ENCODE measurements at places on chromosomes 5 and 9. TPM values are rescaled to one million over a fixed set of nuclear protein-coding genes. Genes with fewer than 3 reads are reported as not detected.

DNA sequence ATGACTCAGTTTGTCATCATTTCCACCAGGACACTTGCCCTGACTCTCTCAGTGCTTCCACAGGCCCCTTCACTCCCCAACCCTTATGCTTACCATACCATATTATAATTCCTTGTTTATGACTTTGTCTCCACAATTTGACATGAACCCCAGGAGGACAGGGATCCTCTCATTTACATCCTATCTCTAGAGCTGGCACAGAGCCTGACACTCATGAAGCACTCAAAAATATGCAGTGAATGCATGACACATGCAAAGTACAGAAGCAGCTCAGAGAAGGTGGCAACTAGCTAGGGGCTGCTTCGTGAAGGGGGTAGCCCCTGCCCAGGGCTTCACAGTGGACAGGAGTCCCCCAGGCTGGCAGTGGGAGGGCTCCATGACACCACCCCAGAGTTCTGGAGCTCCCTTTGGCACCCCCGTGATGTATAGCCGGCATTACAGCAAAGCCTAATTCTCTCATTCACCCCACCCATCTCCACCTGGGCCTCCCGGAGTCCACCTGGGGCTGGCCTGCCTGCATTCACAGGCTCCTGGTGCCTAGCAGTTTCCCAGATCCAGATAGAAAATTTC, 112.0 kb upstream of the SPOCK1 start:
- H3K4me1 ChIP-seq = no peaks in the 10 kb centered on the region
- H3K36me3 ChIP-seq = no peaks in the 10 kb centered on the region
- no peak overlapping the region for H3K4me3 ChIP-seq
- H3K27ac ChIP-seq = no peak overlapping the region

DNA sequence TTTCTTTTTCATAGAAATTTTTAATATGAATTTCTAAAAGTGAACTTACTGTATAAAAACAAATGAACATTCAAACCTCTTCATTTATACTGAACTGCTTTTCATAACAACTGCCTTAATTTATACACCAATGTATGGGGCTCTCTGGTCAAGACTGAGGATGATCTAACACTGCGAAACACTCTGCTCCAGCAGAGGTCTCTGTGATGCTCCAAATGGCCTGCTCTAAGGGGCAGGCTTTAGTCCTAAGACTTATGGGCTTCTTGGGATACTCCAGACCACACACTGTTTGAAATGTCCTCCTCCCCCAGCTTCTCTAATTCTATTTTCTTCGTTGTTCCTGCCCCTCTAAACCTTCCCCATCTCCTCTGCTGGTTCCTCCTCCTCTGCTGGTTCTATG, 58.5 kb downstream of the LIFR start:
- H3K36me3 ChIP-seq = peaks cover 2% of the 10 kb centered on the region
- no peak overlapping the region for H3K4me3 ChIP-seq
- H3K27ac ChIP-seq = no peak overlapping the region
- H3K4me1 ChIP-seq = no peaks in the 10 kb centered on the region

GRCh38 chr9:6927838-6928237, 170.1 kb downstream of the KDM4C start:
- no peak overlapping the region for H3K4me3 ChIP-seq
- H3K36me3 ChIP-seq = no peaks in the 10 kb centered on the region
- no peaks in the 10 kb centered on the region for H3K4me1 ChIP-seq
- no peaks in the 10 kb centered on the region for H3K27me3 ChIP-seq
- DNase-seq = no peak
- H3K27ac ChIP-seq = no peak overlapping the region

DNA sequence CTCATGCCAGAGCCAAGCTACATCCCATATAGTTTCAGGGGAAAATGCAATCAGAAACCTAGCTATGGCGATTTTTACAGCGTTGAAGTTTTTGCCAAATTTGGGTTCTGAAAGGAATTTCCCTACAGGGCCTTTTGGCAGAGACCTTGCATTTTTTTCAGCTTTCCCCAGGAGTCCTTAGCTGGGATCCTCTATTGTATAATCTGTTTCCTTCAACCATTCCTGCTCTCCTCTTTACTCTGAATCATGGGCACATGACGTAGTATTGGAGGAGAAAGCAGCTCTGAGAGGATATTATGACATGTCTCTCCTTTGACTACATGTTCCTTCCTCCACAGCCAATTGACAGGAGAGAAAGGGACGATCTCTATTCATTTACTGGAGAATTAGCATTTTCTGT, 118.5 kb upstream of the ERCC6L2 start:
- no peak for DNase-seq
- no peaks in the 10 kb centered on the region for H3K36me3 ChIP-seq
- no peak overlapping the region for H3K4me3 ChIP-seq
- peaks cover 28% of the 10 kb centered on the region for H3K4me1 ChIP-seq

- H3K4me3 ChIP-seq = no peak overlapping the region
- no peak overlapping the region for H3K27ac ChIP-seq
- no peak for DNase-seq
- H3K27me3 ChIP-seq = no peaks in the 10 kb centered on the region
- peaks cover 5% of the 10 kb centered on the region for H3K4me1 ChIP-seq
Observed at GRCh38 chr5:103693517-103693916, 130.9 kb upstream of the NUDT12 start.

The C9orf40 gene
- total RNA-seq = 12.7 TPM

- H3K4me1 ChIP-seq = peaks cover 8% of the 10 kb centered on the region
- no peak overlapping the region for H3K27ac ChIP-seq
- H3K36me3 ChIP-seq = no peaks in the 10 kb centered on the region
Observed at GRCh38 chr5:33205727-33206410, 234.9 kb upstream of the TARS1 start.
